ENCODE measurements at places on chromosomes 12 and 14. TPM values are rescaled to one million over a fixed set of nuclear protein-coding genes. Genes with fewer than 3 reads are reported as not detected.

Gene KRT82
- not detected for total RNA-seq

Gene MGST1
- total RNA-seq = not detected

Gene LRRC10
- total RNA-seq = not detected

Gene MSI1
- not detected for total RNA-seq

Gene FNTB
- 7.9 TPM for total RNA-seq

Measured in CD4-positive, alpha-beta T cell (primary cell).